NCI-H1436 treated with DMSO at 0.1 percent for 48 hours (cell line): ENCODE measurements at places on chromosomes 6 and 20.

DNA sequence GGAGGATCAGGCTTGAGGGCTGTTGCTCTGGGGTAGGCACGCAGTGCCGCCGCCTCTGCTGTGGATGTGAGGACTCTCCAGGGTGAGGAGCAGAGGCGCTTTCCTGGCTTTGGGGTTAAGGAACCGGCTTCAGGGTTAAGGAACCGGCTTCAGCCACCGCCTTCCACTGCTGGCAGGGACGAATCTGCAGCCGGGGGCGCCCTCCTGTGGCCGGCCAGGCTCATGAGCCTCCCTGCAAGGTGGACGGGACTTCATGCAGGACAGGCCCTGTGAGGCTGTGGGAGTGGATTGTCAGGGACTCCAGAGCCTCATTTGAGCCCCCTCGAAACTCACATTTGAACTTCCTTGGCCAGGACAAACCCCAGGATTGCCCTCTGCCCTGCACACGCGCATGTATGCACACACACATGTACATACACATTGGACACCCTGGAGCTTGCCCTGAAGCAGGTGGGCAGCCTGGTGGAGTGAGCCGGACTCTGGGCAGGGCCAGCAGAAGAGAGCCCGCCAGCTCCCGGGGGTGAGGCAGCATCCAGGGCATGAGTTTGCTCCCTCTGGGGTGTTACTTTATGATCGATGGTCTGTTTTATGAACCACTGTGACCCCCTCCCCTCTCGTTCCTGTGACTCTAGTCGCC, 146.9 kb downstream of the PHACTR3 start:
- DNase-seq: no peak

GRCh38 chr6:38187811-38188590, 368.5 kb downstream of the ZFAND3 start:
- DNase-seq: no peak

DNA sequence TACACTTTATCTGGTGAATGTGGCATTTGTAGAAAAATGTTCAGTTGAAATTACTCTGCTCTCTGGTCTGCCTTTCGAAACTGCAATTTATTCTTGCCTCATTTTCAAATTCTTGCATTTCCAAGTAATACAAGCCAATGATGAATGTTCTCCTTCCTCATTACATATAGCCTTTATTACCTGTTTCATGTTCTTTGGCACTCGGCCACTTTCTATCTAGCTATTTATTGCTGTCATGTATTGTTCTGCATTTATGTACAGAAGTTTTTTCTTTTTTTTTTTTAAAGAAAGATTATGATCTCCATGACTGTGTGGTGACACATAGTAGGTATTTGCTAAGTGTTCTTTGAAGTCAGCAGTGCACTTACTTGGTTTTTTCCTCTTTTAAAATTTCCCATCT, 261.4 kb downstream of the ZFAND3 start:
- DNase-seq: no peak

DNA sequence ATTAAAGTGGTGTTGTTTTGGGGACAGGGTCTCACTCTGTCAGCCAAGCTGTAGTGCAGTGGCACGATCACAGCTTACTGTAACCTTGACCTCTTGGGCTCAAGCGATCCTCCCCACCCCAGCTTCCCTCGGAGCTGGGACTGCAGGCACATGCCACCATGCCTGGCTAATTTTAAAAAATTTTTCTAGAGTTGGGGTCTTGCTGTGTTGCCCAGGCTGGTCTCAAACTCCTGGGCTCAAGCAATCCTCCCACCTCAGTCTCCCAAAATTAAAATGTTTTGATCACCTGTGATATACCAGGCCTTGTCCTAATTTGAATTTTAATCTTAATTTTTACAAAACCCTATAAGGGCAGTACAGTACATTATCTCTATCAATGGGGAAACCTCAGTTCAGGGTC, 25.5 kb downstream of the ACOT13 start:
- no peak for DNase-seq

- DNase-seq: no peak
Measured at GRCh38 chr6:142756215-142756630, 188.8 kb downstream of the HIVEP2 start.

DNA sequence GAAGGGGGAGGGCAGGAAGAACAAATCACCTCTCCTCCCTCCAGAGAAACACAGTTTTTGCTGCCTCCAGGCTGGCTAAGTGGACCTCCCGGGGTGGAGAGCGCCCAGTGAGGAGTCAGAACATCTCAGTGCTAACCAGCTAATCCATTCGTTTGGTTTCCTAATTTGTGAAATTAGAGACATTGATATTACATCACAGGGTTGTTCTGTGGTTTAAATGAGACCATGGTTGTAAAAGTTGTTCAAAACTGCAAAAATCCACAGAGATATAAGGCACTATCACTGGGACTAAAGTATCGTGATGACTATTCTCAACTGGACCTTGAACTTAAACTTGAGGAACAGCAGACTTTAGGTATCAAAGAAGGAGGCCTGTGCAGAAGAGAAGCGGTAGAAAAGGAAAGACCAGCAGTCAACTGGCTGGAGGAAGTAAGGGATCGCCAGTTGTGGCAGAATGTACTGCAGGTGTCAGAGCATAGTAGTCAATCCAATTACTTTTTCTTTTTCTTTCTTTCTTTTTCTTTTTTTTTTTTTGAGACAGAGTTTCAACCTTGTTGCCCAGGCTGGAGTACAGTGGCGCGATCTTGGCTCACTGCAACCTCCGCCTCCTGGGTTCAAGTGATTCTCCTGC, 33.9 kb downstream of the RIPOR2 start:
- DNase-seq: no peak

- no peak for DNase-seq
Measured at GRCh38 chr20:19921284-19921793, 95.8 kb upstream of the NAA20 start.

- DNase-seq: no peak
Measured at GRCh38 chr6:42099340-42100028, 42.9 kb downstream of the C6orf132 start.

DNA sequence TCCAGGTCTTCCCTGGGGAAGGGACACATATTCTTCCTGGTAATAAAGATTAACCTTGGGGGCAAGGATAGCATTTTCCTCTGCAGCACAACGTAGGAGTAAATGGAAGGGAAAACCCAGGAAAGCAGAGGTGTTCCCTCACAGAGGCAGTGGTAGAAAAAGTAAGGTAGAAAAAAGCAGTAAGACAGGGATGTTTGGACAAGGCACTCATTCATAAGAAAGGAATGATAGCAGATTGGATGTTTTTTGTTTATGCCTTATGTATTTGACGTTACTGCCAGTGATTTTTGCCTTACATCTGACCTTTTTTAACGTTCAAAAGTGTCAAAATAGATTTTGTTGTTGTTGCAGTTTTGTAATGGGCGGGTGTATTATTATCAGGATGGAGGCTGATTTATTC, 395.0 kb downstream of the CDKAL1 start:
- no peak for DNase-seq

GRCh38 chr6:34860776-34861175, 27.1 kb downstream of the TAF11 start:
- DNase-seq: no peak

GRCh38 chr6:161922631-161923119, 648.8 kb upstream of the AGPAT4 start:
- DNase-seq: no peak

GRCh38 chr20:12113468-12114371, 196.0 kb downstream of the BTBD3 start:
- no peak for DNase-seq

- DNase-seq: no peak
Measured at GRCh38 chr6:90110971-90111370, 185.7 kb downstream of the BACH2 start.

DNA sequence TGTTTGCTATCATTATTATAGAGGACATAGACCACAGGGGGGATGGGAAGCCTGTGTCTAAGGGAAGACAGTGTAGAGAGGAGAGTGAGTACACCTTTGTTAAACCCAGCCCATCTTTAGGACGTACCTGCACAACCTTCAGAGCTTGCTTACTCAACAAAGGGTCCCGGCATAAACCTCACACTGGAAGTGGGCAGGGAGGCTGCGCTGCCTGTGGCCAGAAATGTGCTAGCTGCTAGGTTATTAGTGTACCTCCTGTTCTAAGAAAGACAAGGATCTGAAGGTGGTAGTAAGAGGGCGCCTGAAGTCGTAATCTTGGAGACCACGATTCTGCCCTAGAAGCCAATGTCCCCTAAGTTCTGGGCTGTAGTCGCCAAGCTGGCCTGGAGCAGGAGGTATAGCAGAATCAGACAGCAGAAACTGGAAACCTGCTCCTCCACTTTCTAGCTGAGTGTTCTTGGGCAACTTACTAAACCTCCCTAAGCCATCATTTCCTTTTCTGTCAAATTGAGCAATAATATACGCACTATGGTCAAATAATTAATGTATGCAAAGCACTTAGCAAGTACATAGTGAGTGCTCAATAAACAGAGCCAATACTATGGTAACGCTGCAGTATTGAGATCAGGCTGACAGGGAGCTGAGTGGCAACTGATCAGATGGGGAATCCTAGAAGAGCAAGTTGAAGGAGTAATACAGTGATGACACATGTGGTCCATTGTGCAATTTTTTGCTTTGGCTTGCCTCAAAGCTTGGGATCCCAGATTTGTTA, 16.8 kb upstream of the AKIRIN2 start:
- no peak for DNase-seq

- no peak for DNase-seq
Measured at GRCh38 chr6:52983159-52983848, 11.8 kb downstream of the GSTA4 start.

GRCh38 chr20:17957505-17958363, 10.9 kb downstream of the SNX5 start:
- DNase-seq: no peak

- DNase-seq: no peak
Measured at GRCh38 chr20:17952692-17953684, 15.6 kb downstream of the SNX5 start.

GRCh38 chr6:143200167-143200770, 139.6 kb downstream of the AIG1 start:
- no peak for DNase-seq
